Suprapubic skin (tissue), 4 donors: ENCODE measurements at places on chromosomes 7 and 10.

GRCh38 chr10:94238006-94238617 lies 124.6 kb downstream of the NOC3L start:
- H3K27me3 ChIP-seq, result no peaks in the 10 kb centered on the region
- DNase-seq, result no peak
- H3K4me1 ChIP-seq, result no peaks in the 10 kb centered on the region
- H3K36me3 ChIP-seq, result no peaks in the 10 kb centered on the region
- no peak overlapping the region for H3K27ac ChIP-seq

- H3K4me1 ChIP-seq, result peaks cover 22% of the 10 kb centered on the region
- no peaks in the 10 kb centered on the region for H3K27me3 ChIP-seq
- H3K27ac ChIP-seq, result no peak overlapping the region
- no peak overlapping the region for H3K4me3 ChIP-seq
- no peak for DNase-seq
- H3K36me3 ChIP-seq, result no peaks in the 10 kb centered on the region
Measured at GRCh38 chr10:88227342-88228018, 355.6 kb downstream of the RNLS start.

DNA sequence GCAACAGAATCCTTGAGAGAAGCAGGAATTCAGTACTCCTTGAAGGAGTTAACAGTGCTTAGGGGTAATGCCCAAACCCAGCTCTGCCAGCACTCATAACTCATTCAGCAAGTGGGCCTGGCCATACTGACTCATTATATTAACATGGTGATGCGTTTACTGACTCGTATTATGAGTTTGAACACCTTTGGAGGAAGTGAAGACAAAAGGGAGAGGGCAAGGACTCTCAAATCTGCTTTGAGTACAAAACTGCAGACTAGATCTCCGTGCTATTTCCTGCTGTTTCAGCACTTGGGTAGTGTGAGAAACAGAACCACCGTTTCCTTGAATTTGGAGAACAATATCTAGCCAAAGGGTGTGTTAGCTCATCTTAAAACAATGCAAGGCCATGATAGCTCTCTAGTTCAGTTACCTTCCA lies 30.8 kb downstream of the SLC16A9 start:
- peak overlapping the region; percentile 29 for H3K27ac ChIP-seq
- no peak for DNase-seq
- no peaks in the 10 kb centered on the region for H3K36me3 ChIP-seq
- H3K4me1 ChIP-seq, result peaks cover 5% of the 10 kb centered on the region
- no peak overlapping the region for H3K4me3 ChIP-seq

DNA sequence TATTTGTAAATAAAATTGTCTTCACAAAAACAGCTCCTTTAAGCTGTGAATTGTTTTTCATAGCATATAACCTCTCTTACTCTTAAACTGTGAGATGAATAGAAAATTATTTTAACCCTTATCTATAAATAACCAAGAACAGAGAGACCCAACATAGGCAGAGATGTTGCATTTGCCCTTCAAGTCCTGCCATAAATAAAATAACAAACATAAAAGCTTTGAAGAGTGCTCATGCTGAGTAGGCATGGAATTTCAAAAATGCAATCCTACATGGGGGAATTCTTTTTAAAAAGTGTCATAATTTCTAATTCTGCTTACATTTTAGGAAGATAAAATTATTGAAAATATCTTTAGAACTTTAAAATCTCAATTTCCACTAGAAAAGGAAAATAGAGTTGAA lies 124.1 kb upstream of the FERD3L start:
- no peak overlapping the region for H3K4me3 ChIP-seq
- no peak overlapping the region for H3K27ac ChIP-seq
- no peaks in the 10 kb centered on the region for H3K27me3 ChIP-seq
- DNase-seq, result no peak
- H3K36me3 ChIP-seq, result no peaks in the 10 kb centered on the region

DNA sequence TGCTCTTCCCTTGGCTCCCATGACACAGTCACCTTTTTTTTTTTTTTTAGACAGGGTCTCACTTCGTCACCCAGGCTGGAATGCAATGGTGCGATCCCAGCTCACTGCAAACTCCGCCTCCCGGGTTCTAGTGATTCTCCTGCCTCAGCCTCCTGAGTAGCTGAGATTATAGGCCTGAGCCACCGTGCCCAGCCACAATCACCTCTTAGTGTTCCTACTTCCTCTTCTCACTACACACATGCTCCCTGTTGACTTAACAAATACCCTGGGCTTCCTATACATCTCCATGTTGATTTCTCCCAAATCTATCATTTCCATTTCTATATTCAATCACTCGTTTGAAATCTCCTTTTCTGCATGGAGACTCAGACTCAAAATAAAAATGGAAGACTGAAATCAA lies 91.7 kb downstream of the CUBN start:
- no peaks in the 10 kb centered on the region for H3K27me3 ChIP-seq
- H3K4me1 ChIP-seq, result peaks cover 5% of the 10 kb centered on the region
- H3K4me3 ChIP-seq, result no peak overlapping the region
- no peaks in the 10 kb centered on the region for H3K36me3 ChIP-seq
- no peak overlapping the region for H3K27ac ChIP-seq

DNA sequence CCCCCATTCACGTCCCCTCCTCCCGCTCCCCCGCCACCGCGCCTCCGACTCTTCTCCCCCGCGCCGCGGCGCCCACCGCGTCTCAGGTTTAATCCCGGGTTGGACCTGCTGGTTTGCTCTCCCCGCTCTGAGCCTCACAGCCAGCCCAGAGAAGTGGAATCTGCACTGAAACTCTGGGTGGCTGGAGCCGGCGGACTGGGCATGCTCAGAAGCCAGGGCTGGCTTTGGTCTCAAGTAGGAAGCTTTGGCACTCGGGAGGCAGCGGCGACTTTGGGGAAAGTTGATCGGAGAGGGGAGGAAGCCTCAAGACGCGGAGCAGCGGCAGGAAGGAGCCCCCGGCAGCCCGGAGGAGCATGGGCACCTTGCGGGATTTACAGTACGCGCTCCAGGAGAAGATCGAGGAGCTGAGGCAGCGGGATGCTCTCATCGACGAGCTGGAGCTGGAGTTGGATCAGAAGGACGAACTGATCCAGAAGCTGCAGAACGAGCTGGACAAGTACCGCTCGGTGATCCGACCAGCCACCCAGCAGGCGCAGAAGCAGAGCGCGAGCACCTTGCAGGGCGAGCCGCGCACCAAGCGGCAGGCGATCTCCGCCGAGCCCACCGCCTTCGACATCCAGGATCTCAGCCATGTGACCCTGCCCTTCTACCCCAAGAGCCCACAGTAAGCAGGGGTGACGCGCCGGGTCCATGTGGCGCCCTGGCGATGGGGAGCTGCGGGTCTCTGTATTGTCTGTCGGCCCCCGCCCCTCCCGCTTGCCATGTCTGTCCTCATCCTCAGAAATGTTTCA lies at the start of gene PRKG1:
TSS of gene PRKG1 (plus strand) at position 250 of the 791 bp plus-strand sequence.
- H3K4me1 ChIP-seq, result peaks cover 20% of the 10 kb centered on the region
- peak; percentile 91 for DNase-seq
- H3K4me3 ChIP-seq, result peak within 1 kb of the TSS; percentile 52
- H3K27me3 ChIP-seq, result peaks cover 43% of the 10 kb centered on the region

DNA sequence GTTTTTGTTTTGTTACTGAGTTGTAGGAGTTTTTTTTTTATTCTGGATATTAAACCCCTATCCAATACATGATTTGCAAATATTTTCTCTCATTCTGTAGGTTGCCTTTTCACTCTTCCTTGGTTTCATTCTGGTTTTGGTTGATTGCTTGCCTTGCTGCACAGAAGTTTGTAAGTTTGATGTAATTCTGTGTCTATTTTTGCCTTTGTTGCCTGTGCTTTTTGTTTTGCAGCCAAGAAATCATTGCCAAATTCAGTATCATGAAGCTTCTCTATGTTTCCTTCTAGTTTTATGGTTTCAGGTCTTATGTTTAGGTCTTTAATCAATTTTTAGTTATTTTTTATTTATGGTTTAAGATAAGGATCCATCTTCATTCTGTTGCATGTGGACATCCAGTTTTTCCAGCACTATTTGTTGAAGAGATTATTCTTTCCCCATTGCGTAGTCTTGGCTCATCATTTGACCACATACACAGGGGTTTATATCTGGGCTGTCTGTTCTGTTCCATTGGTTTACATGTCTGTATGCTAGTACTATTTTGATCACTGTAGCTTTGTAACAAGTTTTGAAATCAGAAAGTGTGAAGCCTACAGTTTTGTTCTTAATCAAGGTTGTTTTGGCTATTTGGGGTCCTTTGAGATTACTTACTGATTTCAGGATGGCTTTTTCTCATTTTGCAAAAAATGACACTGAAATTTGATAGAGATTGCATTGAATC lies 26.4 kb downstream of the BMPR1A start:
- no peak for DNase-seq
- peaks cover 26% of the 10 kb centered on the region for H3K4me1 ChIP-seq
- H3K27me3 ChIP-seq, result no peaks in the 10 kb centered on the region
- H3K36me3 ChIP-seq, result no peaks in the 10 kb centered on the region
- H3K27ac ChIP-seq, result no peak overlapping the region

GRCh38 chr10:127146661-127147060 lies 49.7 kb downstream of the INSYN2A start:
- no peaks in the 10 kb centered on the region for H3K4me1 ChIP-seq
- H3K27ac ChIP-seq, result no peak overlapping the region
- no peak for DNase-seq
- H3K36me3 ChIP-seq, result peaks cover 8% of the 10 kb centered on the region
- no peak overlapping the region for H3K4me3 ChIP-seq
- no peaks in the 10 kb centered on the region for H3K27me3 ChIP-seq

GRCh38 chr10:11159543-11160215 lies 142.0 kb downstream of the CELF2 start:
- H3K27me3 ChIP-seq, result peaks cover 3% of the 10 kb centered on the region
- H3K36me3 ChIP-seq, result no peaks in the 10 kb centered on the region
- no peak overlapping the region for H3K4me3 ChIP-seq
- peaks cover 27% of the 10 kb centered on the region for H3K4me1 ChIP-seq
- H3K27ac ChIP-seq, result peak overlapping the region; percentile 58
- no peak for DNase-seq

- peak; percentile 54 for DNase-seq
- H3K27ac ChIP-seq, result no peak overlapping the region
- H3K4me1 ChIP-seq, result no peaks in the 10 kb centered on the region
- H3K36me3 ChIP-seq, result no peaks in the 10 kb centered on the region
- H3K4me3 ChIP-seq, result no peak overlapping the region
- peaks cover 17% of the 10 kb centered on the region for H3K27me3 ChIP-seq
Measured at GRCh38 chr7:151181011-151181431, 6.0 kb downstream of the ASB10 start.

DNA sequence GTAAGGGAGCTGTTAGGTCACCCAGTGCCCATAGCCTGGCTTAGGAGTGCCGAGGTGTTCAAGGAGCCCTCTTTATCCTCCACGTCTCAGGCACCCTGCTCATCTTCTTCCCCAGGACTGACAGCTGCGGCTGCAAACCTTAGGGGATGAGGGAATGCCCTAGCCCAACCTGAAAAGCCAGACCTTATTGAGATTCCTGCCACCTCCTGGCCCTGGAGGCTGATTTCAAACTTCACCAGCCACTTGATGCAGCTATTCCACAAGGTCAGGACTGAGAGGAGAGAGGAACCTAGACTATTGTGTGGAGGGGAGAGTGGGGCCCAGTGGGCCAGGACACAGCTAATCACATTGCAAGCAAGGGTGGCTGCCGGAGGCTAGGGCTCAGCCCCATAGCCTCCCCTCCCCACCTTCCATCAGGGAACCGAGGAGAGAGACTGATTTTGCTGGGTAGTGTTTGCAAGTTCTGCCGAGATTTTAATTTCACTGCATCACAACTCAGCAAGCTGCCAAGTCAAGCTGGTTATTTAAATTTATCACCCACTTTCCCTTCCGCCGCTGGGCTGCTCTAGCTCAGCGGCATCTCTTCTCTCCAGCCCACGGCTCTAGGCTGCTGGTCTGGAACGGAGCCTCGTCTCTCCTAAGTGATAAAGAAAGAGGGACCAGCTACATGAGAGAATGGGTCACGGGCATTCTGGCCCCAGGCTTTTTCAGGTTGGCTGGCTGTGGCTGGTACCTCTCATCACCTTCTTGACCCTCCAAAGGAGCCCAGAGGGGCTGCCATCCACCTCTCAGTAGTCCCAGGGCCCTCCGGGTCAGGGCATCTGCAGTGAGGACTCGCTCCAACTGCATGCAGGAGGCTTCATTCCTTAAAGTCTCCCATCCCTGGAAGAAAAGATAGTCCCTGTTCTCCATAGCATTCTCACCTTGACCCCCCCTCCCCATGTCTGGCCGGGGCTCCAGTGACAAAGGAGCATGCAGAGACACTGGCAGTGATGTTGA lies 66.7 kb downstream of the PAX2 start:
- DNase-seq, result no peak
- H3K36me3 ChIP-seq, result no peaks in the 10 kb centered on the region
- no peaks in the 10 kb centered on the region for H3K4me1 ChIP-seq
- H3K27me3 ChIP-seq, result peaks cover 94% of the 10 kb centered on the region
- no peak overlapping the region for H3K27ac ChIP-seq
- no peak overlapping the region for H3K4me3 ChIP-seq

- no peak overlapping the region for H3K27ac ChIP-seq
- H3K4me1 ChIP-seq, result peaks cover 10% of the 10 kb centered on the region
- no peak for DNase-seq
Measured at GRCh38 chr7:42689626-42690025, 222.2 kb downstream of the C7orf25 start.

DNA sequence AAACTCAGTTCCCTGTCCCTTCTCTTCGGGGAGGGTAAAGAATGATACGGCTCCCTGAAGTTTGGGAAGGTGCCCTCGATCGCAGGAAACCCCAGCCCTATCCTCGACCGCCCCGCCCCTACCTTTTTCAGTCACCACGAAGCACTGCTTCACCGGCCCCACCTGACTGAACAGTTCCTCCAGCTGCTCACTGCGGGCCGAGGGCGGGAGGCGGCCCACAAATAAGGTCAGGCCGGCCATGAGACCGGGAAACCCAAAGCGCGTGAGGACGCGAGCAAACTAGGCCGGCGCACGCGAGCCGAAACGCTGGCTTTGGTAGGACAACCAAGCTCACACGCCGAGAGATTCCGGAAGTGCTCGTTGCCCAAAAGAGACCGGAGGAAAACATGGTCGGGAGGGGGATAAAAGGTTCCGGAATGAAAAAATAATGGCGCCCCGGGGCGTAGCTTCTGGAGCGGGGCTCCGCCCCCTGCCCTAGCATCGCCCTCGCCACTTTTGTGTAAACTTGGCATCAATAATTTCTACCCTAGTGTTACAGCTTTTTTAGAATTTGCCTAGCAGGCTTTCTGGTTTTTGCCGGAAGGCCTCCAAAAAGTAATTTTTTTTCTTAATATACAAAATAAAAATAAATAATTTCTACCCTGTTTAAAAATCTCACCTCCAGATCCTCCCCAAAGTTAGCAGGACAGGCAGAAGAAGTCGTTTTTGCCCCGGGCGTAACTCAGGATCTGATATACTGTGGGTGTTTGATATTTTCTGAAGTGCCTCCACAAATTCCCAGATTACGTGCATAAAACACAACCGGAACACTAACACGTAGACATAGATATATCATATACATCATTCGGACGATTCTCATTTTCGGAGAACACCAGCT lies at the start of gene RBM28:
TSS of gene RBM28 (minus strand) at position 355 of the 877 bp plus-strand sequence. CDS start at position 240, 115 bp downstream.
- H3K4me3 ChIP-seq, result peak within 1 kb of the TSS; percentile 83
- H3K27me3 ChIP-seq, result no peaks in the 10 kb centered on the region
- peaks cover 10% of the 10 kb centered on the region for H3K36me3 ChIP-seq
- H3K27ac ChIP-seq, result peak within 1 kb of the TSS; percentile 82
- peaks cover 23% of the 10 kb centered on the region for H3K4me1 ChIP-seq
